Progenitor cell of endocrine pancreas (in vitro differentiated cells): ENCODE measurements at places on chromosomes 3 and 15.

DNA sequence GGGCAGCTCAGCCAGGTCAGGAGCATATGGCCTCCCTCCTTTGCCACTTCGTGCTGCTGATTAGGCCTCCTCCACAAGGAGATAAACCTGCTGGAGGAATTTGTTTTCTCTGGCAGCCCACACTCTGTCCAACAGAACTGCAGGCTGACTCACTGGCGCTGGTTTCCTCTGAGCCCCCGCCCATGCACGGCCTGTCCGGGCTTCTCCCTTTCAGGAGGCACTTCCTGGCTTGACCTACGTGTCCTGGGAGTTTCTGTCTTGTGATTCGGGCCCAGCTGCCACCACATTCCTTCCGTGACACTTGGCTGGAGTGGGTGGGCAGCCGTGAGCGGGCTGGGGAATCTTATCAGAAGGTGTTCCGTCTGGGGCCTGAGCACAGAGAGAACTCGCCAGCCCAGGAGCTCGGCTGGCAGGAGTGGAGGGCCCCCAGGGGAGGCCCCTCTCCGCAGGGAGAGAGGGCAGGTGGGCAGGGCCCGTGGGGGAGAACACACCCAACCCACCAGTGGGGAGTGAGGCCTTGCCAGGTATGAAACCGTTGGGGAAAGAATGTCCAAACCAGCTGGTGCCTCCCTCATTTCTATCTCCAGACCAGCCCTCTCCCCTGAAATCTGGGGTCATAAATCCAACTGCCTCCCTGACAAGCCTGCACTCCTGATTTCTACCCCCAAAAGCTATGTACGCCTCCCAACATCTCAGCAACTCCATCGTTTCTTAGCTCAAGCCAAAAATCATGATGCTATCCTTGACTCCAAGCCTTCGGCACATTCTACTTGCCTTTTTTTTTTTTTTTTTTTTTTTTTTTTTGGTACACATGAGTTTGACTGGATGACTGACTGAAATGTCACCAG is 110.6 kb upstream of the MEF2A start:
- peaks cover 14% of the 10 kb centered on the region for H3K27me3 ChIP-seq
- no peak overlapping the region for H3K4me3 ChIP-seq
- DNase-seq, result no peak
- no peaks in the 10 kb centered on the region for H3K36me3 ChIP-seq
- H3K27ac ChIP-seq, result no peak overlapping the region
- H3K4me1 ChIP-seq, result peaks cover 9% of the 10 kb centered on the region

GRCh38 chr3:183909030-183909600 is 24.4 kb upstream of the PARL start:
- no peaks in the 10 kb centered on the region for H3K36me3 ChIP-seq
- DNase-seq, result no peak
- no peak overlapping the region for H3K4me3 ChIP-seq
- H3K27me3 ChIP-seq, result peaks cover 24% of the 10 kb centered on the region
- H3K4me1 ChIP-seq, result peaks cover 8% of the 10 kb centered on the region

DNA sequence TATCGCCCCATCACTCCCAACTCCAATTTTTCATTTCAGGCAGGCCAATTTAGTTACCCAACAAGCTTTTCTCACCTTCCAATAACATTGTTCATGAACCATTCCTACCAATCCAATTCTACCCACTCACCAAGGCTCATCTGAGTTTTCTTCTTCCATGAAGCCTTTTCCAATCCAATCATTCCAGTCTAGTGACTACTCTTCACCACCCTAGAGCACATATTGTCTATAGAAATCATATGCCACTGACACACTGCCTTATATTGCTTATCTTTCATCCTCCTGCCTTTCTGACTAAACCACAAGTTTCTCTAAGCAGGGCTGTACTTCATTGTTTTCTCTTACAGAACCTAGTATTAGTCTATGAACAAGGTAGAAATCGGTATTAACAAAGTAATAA is 11.4 kb downstream of the CCDC14 start:
- no peak overlapping the region for H3K27ac ChIP-seq
- peaks cover 13% of the 10 kb centered on the region for H3K4me1 ChIP-seq
- DNase-seq, result no peak
- peaks cover 13% of the 10 kb centered on the region for H3K36me3 ChIP-seq

DNA sequence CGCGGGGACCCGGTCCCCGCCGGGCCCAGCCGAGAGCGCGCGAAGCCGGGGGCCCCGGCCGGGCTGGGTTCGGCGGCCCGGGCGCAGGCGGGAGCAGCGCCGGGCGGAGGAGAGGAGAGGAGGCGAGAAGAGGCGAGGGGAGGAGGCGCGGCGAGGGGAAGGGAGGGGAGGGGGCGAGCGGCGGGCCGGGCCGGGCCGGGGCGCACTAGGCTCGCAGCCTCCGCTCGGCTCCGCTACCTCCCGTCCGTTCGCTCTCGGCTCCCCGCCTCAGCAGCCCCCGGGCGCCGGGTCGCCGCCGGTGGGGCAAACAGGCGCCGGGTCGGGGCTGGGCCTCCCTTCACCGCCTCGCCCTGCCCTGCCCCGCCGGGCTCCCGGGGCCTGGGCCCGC is 351 bp downstream of the INSYN1 start:
- no peak overlapping the region for H3K4me3 ChIP-seq
- no peak overlapping the region for H3K27ac ChIP-seq
- peak; percentile 21 for DNase-seq
- H3K4me1 ChIP-seq, result peaks cover 1% of the 10 kb centered on the region

DNA sequence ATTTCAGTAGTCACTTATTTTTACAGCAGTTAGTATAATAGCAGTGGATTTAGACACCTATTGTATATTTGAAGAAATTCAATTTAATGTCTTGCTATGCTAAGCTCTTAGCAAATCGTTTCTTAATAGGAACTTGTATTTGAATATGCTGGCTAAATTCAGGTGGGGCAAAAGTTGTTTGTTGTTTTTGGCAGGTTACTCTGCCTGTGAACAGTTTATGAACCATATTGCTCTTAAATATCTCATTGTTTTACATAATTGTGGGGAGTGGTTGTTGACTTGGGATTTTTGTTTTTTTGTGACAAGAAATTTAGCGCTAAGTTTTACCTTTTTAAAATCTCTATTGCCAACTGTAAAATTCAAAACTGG is 43.4 kb downstream of the NR2C2 start:
- H3K27me3 ChIP-seq, result no peaks in the 10 kb centered on the region
- no peaks in the 10 kb centered on the region for H3K36me3 ChIP-seq
- peaks cover 26% of the 10 kb centered on the region for H3K4me1 ChIP-seq
- peak overlapping the region; percentile 70 for H3K27ac ChIP-seq
- no peak overlapping the region for H3K4me3 ChIP-seq

GRCh38 chr15:80496096-80496495 is 91.9 kb downstream of the ARNT2 start:
- DNase-seq, result no peak
- no peak overlapping the region for H3K27ac ChIP-seq
- H3K4me3 ChIP-seq, result no peak overlapping the region
- H3K36me3 ChIP-seq, result peaks cover 3% of the 10 kb centered on the region
- peaks cover 32% of the 10 kb centered on the region for H3K4me1 ChIP-seq

- H3K27me3 ChIP-seq, result no peaks in the 10 kb centered on the region
- H3K36me3 ChIP-seq, result peaks cover 6% of the 10 kb centered on the region
- H3K27ac ChIP-seq, result peak overlapping the region; percentile 29
- DNase-seq, result no peak
- H3K4me1 ChIP-seq, result peaks cover 10% of the 10 kb centered on the region
Observed at GRCh38 chr15:74844319-74845207, 1.6 kb upstream of the ULK3 start.
